Activated T-cell treated with anti-CD3 and anti-CD28 coated beads, Interleukin-2, amount 50 U/mL, for 4 hours (primary cell): ENCODE measurements at places on chromosomes 16 and 17. TPM values are rescaled to one million over a fixed set of nuclear protein-coding genes. Genes with fewer than 3 reads are reported as not detected.

KCNG4 gene
- not detected for total RNA-seq

CDH5 gene
- total RNA-seq: not detected

TEX19 gene
- 0.38 TPM for total RNA-seq

GRCh38 chr17:30278032-30278431 is 13.7 kb downstream of the BLMH start:
- DNase-seq: no peak

- DNase-seq: no peak
Measured at GRCh38 chr16:76199681-76200220, 77.5 kb upstream of the CNTNAP4 start.
